ENCODE measurements at places on chromosomes 2 and 18.
A peak's percentile ranks its signal among the peaks of the same experiment; 100 is the strongest.

GRCh38 chr2:224937887-224938286 is 104.4 kb downstream of the DOCK10 start:
- no peak for DNase-seq

DNA sequence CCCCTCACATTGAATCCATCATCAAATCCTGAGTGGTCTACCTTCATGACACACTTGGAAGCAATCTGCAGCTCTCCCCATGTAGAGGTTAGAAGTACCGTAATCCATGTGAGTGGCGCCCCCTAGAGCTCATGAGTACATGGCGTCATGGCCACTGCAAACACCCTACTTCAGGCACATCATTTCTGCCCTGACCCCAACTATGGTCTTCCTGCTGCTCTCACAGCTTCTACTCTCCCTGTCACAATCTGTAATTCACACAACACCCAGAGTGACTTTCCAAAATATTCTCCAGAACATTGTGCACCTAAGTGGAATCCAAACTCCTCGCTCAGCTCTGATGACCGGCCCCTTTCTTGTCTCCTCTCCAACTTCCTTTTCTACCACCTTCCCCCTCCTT is 141.9 kb downstream of the ANKRD44 start:
- peak; percentile 11 for DNase-seq

- no peak for DNase-seq
These were observed 151.5 kb downstream of the MTCL1 start for GRCh38 chr18:8856769-8857393.

DNA sequence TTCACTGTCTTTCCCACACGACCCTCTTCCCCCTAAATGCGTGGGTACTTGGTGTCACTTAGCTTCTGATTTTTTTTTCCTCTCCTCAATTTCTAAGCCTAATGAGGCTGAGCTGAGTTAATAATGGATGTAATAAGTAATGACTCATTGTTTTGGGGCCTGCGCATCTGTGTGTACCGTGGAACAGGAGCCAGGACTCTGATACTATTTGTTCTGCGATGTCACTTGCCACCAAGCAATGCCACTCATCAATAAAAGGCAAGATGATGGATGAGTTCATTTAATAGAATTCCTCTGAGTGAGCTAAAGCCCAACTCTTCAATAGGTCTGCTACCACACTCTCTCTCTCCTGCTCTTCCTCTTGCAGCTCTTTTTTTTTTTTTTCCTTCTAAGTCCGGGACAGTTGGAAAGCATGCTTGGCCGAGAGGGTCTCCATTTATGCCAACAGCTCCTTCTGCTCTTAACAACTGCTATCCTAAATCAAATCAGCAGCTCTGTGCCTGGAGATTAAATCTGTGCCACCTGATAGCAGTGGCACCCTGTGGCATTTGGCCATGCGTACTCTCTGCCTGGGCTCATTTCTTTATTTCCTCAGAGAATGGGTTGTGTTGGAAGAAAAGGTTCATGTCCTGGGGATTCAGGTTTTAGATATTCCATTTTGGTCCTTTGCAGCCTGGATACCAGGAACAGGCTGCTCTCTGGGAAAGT is 1284.2 kb upstream of the PIK3C3 start:
- DNase-seq: no peak

GRCh38 chr18:76922107-76922506 is 99.8 kb downstream of the ZNF236 start:
- peak; percentile 16 for DNase-seq

DNA sequence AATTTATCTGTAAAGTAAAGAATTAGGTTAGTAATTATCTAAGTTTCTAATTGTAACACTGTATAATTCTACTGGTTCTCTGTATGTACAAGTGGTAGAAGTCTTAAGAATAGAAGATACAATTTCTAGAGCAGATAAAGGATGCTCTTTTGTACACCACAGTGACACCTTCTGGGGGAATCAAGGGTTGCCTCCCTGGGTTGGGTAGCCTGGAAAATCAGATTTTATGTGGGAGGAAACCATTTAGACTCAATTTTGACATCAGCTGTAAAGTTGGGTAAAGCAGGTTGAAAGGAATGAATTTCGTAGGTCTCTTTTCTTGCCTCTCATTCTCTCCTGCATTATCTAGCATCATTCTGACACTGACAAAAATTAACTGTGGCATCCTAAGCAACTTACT is 354.8 kb downstream of the DCC start:
- DNase-seq: no peak

- DNase-seq: no peak
These were observed 93.7 kb downstream of the DYNAP start for GRCh38 chr18:54684784-54685183.

GRCh38 chr2:190791347-190791975 is 89.2 kb upstream of the GLS start:
- DNase-seq: no peak

DNA sequence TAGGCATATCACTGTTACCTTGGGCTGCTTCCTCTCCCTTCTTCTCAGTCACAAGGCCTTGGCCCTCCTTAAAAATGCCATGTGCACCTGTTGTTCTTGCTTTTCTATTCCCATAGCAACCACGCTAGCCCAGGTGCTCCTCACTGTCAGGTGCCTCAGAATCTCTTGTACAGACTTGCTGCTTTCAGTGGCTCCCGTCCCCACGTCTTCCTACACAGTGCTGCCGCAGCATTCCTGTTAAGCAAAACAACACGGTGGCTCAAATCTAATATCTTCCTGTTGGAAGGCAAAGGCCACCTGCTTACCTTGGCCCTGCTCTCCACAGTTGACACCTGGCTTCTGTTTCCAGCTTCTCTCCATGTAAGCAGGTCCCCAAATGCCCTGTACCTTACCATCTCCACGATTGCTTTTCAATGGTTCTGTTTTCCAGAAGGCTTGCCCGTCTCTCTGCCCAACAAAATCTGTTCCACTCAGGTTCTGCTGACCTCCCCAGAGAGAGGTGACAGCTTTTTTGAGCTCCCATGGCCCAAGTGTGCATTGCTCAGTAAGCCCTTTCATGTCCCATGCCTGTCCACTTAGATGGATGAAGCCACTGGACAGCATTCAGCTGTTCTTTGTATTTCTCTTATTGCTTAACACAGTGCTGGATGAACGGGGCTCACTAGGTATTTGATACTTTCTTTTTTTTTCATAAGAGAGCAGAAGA is 240.4 kb downstream of the PRKCE start:
- peak; percentile 85 for DNase-seq

Measured in NCI-H1105 (cell line).